ENCODE measurements at places on chromosomes 1 and 21. TPM values are rescaled to one million over a fixed set of nuclear protein-coding genes. Genes with fewer than 3 reads are reported as not detected.

The IL10 gene
- total RNA-seq: not detected

DNA sequence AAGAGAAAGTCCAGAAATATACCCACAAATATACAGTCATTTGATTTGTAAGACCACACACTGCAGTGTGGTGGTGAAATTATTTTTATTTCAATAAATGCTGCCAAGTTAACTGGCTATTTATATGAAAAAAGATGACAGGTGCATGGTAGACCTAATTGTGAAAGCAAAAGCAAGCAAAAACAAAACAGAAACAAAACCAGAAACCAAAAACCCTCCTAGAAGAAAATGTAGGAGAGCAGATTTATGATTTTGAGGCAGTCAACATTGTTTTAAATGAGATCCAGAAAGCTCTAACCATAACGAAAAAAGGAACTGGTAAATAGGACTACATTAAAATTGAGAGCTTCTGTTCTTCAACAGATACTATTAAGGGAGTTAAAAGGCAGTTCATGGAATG is 303.6 kb downstream of the PRDM2 start:
- DNase-seq: no peak

DNA sequence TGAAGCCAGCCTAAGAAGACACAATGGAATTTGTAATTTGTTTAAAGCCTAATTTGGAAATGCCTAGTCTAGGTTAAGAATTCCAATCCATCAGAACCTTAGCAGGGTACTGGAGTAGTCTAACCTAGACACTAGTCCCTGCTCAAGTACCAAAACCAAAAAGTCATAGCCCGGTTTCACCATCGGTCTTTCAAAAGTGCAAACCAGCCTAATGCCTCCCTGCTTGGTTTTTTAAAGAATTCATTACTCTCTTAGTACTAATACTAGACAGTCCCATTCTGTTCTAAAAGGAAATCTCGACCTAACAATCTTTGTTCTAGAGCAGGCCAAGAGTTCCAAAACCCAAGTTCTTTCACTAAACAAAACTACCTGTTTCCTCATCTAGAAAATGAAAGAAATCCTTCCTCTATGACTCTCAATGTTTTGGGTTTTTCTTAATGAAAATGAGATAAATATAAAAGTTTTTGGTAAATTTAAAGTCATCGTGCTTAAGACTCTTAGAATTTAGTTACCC is 2.6 kb downstream of the PUM1 start:
- DNase-seq: no peak

GRCh38 chr1:91803123-91803522 is 82.8 kb downstream of the TGFBR3 start:
- no peak for DNase-seq

The CFHR2 gene
- not detected for total RNA-seq

DNA sequence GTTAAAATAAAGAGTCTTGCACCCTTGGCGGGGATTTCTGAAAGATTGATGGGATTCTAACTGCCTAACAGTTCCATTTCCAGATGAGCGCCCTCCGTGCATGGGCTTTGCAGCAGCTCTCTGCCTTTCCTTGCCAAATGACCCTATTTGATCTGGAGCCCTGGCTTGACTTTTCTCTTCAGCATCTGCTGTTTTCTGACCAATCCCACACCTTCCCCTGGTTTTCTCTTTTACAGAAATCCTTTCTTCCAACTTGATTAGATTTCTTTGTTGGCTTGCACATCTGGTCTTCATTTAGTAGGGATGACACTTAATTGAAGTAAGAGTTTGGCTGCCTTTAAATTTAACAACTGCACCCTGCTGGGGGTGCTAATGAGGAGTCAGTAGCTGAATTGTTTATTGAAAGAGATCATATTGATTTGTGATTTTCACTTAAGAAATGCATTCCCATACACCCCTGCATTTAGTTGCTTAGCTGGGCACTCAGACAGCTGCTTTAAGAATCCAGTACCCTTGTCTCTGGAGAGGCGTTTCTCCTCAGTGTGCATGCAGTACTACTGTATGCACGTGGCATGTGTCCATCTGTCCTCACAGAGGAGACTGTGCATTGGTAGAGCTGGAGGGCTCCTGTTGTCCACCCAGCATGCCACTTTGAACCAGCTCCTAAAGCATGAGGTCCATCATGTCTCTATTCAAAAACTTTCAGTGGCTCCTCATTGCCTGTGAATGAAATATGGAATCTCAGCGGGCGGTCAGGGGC is 99.7 kb downstream of the NOS1AP start:
- peak; percentile 63 for DNase-seq

The SLC2A5 gene
- 1.6 TPM for total RNA-seq

DNA sequence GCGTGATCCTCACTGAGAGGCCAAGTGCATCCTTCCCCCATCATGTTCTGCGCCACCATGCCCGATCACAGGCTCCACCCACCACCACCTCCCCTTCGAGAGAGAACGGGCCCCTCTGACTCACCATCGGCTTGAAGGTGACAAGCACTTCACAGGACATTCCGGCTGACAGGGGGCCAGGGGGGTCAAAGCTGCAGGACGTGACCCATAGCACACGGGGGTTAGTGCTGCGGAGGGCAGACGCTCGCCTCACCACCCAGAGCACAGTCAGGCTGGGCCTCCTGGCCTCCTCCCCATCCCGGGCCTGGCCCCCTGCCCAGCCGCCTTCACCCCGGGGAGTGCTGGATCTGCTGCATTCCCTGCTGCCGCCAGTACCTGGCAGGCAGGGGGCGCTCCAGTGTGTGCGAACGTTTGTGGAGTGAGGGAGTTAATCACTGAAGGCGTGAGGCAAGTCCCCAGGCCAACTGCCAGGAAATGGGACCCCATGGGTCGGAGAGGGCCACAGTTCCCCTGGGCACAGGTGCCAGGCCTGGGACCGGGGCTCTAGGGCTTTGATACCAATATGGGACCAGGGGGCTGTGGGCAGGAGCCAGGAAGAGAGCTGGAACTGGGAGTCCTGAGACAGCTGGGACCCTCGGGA is 40.9 kb upstream of the TMEM52 start:
- DNase-seq: peak; percentile 54

The MYBPH gene
- total RNA-seq: not detected

DNA sequence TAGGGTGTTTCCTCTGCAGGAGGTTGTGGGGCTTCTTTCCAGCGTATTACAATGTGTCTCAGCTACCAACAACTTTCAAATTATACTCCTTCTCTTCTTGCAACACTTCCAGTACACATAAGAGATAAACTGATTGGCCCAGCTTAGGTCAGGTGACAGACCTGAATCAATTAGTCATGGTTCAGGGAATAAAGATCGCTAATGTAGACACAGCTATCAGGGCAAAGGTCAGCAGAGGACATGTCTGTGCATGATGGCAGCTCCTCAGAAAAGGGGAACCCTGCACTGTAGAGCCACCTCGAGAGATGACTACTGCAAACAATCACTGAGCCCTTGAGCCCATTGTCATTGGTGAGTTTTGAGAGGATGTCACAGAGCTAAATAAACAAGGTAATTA is 36.8 kb upstream of the PKN2 start:
- peak; percentile 19 for DNase-seq

The GUCA2B gene
- total RNA-seq: not detected

The TMEM52 gene
- total RNA-seq: 0.35 TPM

The SHCBP1L gene
- total RNA-seq: not detected

DNA sequence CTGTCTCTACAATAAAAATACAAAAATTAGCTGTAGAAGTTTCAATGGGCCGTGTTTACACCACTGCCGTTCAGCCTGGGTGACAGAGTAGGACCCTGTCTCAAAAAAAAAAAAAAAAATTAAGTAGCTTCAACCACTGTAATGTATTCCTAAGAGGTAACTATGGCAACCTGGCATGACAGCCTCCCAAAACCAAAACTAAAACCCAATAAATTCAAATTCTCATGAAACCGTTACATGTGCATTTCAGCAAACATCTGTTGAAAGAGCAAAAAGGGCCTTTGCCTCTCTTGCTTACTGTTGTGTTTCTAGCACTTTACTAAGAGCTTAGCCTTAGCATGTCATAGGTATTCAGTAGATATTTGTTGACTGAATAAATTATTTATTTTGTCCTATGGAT is 33.5 kb downstream of the ODR4 start:
- DNase-seq: no peak

GRCh38 chr1:13801232-13801631 is 101.2 kb downstream of the PRDM2 start:
- DNase-seq: no peak

The ZSCAN20 gene
- total RNA-seq: 7.6 TPM

GRCh38 chr1:25431955-25432719 is 1.4 kb downstream of the MACO1 start:
- no peak for DNase-seq

GRCh38 chr1:97396463-97396862 is 524.4 kb downstream of the DPYD start:
- no peak for DNase-seq

DNA sequence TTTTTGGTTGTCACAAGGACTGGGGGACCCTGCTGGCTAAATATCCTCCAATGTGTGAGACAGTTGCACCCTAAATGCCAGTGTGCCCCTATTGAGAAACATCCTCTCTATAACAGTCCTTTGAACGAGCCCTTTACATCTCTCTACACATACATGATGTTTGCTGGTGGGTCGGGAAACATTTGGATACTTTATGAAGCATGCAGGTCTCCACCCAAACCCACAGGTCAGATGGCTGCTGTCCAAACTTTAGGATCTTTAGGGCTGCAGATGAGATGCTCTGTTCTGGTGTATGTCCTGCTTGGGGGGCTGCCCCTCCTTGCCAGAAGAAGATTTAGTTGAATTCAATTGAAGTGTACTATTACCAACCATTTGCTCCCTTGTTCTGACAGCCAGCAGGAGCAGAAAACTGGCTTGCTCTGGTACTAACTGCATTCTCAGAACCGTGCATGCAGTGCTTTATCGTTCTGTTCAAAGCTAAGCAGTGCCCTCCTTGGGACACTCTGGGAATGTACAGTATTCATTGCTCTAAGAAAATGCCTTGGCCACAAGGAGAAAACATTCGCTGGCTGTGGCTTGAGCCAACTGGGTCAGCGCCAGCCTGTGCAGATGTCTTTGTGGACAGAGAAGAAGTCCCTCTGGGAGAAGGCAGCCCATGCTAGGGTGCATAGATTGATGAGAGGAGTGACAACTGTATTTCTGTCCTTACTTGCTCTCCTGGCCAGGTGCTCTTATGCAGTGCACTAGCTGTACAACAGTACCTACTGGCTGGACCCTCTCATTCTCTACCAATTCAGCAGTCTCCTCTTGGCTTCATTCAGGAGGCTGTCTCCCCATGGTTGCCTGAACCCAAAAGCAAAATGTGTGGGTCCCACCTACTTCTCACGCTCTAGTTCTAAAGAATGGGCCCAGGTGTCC is 61.4 kb upstream of the DIRAS3 start:
- peak; percentile 85 for DNase-seq

- DNase-seq: peak; percentile 69
These were observed 60.0 kb upstream of the ROR1 start for GRCh38 chr1:63713627-63714481.

GRCh38 chr1:100622037-100622436 is 84.1 kb downstream of the GPR88 start:
- peak; percentile 100 for DNase-seq

- no peak for DNase-seq
These were observed 1.0 kb downstream of the ARID1A start for GRCh38 chr1:26696654-26697430.

The RNU1-3 gene
- under 0.01 TPM for total RNA-seq

All from renal cortical epithelial cell (primary cell).